ENCODE measurements at places on chromosomes 12 and 14.

- DNase-seq = no peak
These were observed 23.8 kb downstream of the ST8SIA1 start for GRCh38 chr12:22310709-22311108.

DNA sequence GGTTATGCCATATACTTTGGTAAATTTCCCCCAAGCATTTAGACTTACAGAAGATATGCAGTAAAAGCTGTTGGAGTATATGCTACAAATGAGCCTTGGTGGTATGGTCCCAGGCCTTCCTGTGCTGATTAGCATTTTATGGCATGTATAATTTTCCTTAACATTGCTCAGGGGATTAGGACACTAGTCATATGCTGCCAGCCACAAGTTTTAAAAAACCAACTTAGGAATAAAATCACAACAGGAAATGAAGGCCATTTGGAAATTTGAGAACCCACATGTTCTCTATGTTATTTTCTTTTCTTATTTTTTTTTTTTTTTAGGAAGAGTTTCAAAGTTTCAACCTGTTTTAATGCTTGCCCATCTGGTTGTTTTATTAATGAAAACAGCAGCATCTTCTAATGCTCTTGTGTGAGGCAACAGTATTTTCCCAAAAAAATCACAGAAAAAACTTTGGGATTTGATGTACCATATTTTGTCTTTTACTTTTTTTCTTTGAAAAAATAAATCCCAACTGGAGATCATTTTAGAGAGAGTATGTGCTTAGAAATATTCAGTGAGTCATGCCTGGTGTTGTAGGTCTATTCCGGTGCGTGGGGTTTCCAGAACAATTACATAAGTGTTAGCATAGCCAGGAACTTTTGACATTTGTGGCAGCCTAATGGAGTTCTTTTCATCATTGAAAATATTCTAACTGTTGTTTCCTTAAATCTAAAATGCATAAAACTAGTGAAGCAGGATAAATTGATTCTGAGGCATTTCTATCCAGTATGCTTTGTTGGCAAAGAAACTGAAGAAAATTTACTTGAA lies 21.7 kb upstream of the DUSP6 start:
- no peak for DNase-seq

- DNase-seq = no peak
These were observed 143.1 kb upstream of the HMGA2 start for GRCh38 chr12:65681226-65681625.

DNA sequence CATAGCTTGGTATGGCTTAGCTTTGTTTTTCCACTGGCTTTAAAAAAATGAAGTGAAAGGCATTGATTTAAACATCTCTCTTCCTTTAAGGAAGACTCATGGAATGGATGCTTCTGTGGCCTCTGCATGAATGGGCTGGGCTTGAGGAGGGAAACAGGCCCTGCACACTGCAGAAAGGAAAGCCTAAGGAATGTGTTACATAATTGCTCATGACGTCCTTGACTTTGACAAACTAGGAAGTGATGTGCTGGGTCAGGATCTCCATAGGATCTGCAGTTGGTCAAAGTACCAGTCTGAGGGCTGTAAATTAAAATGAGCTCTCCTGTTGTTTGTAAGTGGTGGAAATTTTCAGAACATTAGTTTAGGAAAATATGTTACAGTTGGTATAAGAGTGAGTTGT lies 12.7 kb downstream of the SAMD4A start:
- DNase-seq = no peak

DNA sequence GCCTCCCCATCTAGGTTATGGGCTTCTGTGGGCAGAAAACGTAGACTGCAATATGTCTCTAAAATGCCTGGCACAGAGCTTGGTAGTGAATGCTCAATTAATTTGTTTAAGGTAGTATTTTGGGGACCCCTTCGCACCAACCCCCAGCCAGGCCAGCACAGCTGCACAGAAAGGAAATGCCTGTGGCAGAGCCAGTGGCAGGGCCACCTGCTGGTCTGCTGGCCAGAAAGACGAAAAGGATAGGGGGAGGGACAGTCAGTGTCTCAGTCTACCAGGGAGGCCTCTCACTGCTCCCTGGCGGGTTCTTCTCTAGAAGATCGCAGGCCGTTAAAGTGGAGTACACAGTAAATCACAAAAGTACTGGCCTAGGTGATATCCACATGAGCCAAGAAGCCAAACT lies 3.5 kb downstream of the RAB15 start:
- no peak for DNase-seq

DNA sequence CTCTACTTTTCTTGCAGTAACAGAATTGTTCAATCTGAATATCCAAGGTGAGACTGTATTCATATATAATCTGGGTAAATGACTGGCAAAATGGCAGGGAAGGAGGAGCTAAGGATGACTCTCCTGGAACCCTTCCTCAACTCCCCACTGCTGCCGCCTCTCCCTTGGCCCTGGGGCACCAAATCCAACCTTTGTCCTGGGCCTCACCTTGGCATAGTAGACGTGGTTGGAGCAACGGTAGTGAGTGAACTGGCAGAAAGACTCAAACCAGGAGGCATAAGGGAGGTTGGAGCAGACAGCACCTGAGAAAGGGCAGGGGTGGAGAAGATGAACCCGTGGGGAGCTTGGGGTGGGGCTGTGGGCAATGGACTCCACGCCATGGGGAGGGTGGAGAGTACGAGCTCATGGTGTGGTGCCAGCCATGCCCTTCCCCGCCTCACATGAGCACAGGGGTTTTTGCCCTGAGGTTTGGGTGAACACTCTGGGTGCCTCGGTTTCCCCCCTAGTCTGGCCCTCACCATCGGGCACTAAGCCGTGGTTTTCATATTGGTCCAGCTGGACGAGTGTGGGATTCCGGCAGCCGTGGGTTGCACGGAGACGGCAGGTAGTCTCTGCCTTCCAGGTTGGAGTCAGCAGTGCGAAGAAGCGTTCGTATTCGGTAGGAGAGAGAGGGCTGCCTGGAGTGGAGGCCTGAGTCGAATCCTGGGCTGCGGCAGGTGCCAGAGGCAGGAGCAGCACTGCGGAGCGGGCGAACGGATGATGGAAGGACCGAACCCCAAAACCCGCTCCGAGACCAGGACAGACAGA lies 753 bp downstream of the ACRBP start:
- DNase-seq = no peak

DNA sequence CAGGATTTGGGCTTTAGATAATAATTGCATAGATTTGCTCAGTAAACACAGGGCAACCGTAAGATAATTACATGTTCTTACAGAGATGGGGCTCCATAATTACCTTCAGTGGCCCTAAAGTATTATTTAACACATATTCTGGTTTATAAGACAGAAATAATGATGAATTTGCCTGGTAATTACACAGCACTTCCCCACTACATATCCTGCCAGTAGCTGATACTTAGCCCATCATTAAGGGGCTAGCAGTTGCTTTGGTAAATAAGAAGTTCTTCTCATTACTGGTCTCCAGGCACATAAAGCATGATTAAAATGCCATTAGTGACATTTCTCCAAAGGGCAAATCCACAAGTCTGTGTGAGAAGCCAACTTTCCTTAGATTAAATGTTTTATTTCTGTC lies 158.7 kb downstream of the NUAK1 start:
- DNase-seq = no peak

- no peak for DNase-seq
These were observed 97.8 kb downstream of the VRK1 start for GRCh38 chr14:96894966-96895365.

DNA sequence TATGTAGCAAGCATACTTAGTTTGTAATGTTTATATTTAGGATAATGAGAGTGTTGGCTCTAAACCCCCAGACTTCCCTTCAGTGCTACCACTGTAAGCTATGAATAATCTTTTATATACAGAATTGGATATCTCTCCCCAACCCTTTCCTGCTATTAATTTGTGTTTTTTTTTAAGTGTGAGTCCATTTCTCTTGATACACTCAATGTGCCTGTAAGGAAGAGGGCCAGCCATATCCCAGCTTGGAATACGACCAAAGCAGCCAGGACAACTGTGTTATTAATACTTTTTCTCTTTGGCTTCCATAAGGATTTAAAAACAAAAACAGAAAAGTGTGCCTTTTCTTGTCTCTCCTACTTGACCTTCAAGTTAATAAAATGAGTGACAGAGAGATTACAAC lies 116.7 kb downstream of the SNAPC1 start:
- no peak for DNase-seq

DNA sequence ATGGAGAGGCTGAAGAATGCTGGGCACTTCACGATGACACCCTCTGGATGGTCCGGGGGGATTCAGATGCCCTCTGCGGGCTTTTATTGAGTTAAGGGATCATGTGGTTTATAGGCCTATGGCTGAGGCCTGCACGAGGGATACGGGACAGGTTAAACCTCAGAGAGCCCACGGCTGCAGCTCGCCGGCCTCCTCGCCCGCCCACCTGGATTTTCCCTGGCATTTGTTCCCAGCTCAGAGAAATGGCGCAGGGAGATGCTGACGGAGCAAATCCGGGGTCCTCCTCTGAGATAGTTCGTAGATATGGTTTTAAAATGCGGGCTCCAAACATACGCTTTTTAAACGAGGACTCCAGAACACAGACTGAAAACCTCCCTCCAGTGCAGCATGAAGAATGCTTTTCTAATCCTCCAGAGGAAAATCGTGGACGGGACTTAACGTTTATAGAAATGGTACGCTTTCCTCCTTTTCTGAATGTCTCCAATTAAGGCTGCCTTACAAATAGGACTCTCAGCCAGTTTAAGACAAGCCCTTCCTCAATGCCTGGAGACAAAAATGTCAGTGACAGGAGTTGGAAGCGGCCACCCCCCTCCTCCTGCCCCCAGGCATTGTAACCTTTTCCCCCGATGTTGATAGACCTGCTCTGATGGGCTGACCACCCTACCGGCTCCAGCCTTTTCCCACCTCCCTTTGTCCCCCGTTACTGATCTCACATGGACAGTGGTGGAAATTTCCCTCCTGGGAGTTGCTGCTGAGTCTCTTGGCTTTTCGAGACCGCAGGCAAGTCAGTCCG lies 16.6 kb downstream of the CCND2 start:
- DNase-seq = no peak

DNA sequence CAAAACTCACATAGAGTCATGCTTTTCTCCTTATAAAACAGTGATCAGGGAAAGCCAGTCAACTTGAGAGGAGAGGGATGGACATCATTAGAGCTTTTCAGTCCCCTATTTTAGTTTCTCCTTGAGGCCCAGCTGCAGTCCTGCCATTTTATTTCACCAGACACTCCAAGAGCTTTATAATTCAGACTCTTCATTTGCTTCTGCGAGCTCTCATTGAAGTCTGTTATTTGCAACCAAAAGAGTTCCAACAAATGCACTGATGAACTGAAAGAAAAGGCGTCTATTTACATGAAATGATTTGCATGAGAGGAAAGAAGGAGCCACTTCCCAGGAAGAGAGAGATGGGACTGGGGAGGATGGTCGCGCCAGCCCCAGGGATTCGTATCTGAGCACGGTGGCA lies 86.8 kb downstream of the NDUFA12 start:
- no peak for DNase-seq

GRCh38 chr12:131773582-131774221 lies 54.5 kb upstream of the MMP17 start:
- DNase-seq = no peak

DNA sequence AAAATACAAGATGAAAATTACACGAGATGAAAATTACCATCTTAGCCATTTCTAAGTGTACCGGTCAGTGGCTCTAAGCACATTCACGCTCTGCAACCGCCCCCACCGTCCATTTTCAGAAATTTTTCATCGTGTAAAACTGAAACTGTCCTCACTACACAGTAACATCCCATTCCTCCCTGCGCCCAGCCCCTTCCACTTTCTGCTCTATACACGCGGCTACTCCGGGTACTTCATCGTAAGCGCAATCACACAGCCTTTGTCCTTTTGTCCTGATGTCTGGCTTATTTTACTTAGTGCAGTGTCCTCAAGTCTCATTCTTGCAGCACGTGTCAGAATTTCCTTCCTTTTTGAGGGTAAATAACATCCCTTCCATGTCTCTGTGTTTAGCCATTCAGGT lies 3.6 kb upstream of the GPR132 start:
- DNase-seq = no peak

DNA sequence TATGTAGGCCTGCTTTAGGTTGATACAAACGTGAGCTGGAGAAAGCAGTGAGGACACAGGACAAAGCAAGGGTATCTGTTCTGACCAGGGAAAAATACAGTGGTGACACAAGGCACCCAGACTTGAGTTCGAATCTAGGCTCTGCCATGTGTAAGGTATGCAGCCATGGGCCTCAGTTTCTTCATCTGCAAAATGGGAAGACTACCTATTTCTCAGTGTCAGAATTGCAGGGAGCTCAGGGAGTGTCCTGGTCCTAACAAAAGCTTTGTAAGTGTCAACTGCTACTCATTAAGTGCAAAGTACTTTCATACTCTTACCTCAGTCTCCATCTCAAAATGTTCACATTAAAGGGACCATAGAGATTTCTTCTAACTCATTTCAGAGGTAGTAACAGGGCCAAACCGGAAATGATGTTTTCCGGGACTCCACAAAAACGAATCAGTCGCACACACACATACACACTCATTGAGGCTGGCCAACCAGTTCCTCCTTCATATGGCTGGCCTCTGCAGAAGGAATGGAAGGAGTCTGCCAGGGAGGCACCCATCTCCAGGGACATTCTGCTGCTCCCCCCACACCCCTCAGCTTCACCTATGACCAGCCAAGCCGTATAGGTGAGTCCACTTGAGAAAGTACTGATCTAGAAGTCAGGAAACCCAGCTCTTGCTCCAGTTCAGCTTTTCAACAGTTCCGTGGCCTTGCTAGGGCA lies 7.8 kb downstream of the CTDSP2 start:
- DNase-seq = no peak

GRCh38 chr12:82793751-82794281 lies 107.1 kb downstream of the TMTC2 start:
- no peak for DNase-seq

GRCh38 chr12:132243596-132244310 lies 85.6 kb downstream of the GALNT9 start:
- DNase-seq = no peak

- no peak for DNase-seq
These were observed 25.9 kb upstream of the POC1B start for GRCh38 chr12:89551747-89552146.

DNA sequence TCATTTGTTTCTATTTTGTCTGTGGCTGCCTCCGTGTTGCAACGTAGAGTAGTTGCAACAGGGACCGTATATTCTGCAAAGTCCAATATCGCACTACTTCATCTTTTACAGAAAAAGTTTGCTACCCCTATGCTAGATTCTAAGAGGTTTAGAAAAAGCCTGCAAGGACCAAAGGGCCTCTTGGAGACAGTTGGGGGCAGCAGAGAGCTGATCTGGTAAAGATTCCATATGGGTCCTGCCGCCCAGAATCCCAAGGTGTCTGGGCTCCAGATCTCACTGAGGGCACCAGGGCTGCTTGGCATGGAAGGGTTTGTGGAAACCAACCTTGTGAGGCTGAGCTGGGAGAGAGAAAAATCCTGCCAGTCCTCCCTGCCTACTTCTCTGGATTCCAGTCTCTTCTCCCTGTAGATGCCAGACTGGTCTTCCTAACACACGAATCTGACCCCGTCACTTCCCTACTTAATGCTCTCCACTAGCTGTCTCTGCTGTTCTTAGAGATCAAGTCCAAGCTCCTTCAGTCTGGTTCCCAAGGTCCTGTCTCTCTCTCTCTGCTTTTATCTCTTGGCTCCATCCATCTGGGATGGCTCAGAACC lies 74.6 kb downstream of the GLRX5 start:
- peak; percentile 84 for DNase-seq

GRCh38 chr12:28955491-28955890 lies 193.6 kb upstream of the FAR2 start:
- DNase-seq = no peak

GRCh38 chr12:63792338-63792737 lies 12.6 kb downstream of the RXYLT1 start:
- DNase-seq = peak; percentile 92
